ENCODE measurements at places on chromosomes 7 and 10. TPM values are rescaled to one million over a fixed set of nuclear protein-coding genes. Genes with fewer than 3 reads are reported as not detected.

The PSAP gene
- 867 TPM for total RNA-seq

The SLC16A12 gene
- total RNA-seq: 0.19 TPM

The MINDY4 gene
- total RNA-seq: 2.7 TPM

The TACC2 gene
- 86.3 TPM for total RNA-seq

The ATRNL1 gene
- 0.20 TPM for total RNA-seq

The UTF1 gene
- total RNA-seq: not detected

The STEAP2 gene
- total RNA-seq: 4.2 TPM

The FOXP2 gene
- not detected for total RNA-seq

The JAZF1 gene
- 6.3 TPM for total RNA-seq

Data from A549 treated with ZK216348 at 1 μM for 4 hours (cell line).